ENCODE measurements at places on chromosomes 16 and 17.

GRCh38 chr16:9151597-9151996, 60.2 kb downstream of the HAPSTR1 start:
- DNase-seq, result peak; percentile 23

DNA sequence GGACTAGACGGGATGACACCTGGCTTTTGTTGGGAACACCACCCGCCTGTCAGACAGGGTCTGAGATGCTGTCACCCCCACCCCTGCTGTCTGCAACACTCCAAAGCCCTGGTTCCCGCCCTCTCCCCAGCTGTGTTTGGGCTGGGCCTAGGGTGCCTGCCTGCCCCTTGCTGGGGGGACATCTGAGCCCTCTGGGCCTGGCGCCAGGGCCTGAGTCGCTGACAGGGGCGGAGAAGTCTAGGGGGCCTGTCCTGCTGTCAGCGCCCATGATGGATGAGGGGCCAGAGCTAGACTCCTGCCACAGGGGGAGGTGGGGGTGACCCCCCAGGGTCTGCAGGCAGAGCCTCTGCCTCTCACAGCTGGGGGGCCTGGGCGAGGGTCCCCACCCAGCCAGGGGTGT, 7.6 kb upstream of the PKMYT1 start:
- DNase-seq, result peak; percentile 70

DNA sequence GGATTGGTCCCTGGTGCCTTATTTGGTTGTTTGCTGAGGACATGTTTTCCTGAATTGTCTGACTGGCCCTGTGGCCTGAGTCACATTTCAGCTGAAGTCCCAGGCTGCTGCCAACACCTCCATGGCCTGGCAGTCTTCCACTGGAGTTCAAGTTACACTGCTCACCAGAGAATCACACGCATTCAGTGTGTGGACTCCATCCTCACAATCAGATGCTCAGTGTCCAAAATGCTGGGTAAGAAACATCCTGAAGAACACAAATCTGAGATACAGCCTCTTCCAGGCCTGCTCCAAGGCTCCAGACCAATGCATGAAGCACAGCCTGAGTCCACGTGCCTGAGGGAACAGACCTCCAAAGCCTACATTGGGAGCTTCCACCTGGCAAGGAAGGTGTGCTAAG, 19.2 kb downstream of the CD300LB start:
- DNase-seq, result no peak

DNA sequence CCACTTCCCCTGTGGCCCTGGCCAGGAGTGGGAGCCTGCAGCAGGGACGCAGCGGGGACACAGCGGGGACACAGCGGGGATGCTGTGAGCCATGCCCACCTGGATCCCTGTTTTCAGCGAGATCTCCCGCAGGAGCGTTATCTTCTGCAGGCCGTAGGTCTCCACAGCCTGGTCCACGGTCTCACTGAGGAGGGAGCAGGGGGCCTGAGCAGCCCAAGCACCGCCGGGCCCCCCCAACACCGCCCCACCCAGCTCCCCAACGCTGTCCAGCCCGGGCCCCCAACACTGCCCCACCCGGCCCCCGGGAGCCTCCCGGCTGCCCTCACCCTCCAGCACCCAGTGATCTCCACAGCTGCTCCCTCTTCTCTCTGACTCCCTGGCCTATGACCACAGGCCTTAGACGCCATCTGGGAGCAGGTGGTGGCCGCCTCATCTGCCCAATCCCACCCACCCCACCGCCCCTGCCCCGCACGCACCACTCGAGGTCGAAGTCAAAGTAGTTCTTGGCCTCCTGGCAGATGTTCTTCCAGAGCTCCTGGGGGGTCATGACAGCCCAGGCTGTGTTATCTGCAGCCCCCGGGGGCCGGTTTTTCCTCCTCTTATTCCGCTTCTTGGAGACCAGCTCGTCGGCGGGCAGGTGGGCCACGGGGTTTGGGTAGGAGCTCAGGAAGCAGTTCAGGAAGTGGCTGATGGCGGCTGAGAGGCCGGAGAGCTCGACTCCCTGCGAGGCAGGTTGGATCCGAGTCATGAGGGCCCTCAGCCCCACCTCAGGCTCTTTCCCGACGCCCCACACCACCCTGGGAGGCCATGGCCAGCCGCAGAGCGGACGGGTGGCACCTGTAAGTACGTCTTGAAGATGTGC, 17.0 kb downstream of the CLUH start:
- DNase-seq, result no peak

DNA sequence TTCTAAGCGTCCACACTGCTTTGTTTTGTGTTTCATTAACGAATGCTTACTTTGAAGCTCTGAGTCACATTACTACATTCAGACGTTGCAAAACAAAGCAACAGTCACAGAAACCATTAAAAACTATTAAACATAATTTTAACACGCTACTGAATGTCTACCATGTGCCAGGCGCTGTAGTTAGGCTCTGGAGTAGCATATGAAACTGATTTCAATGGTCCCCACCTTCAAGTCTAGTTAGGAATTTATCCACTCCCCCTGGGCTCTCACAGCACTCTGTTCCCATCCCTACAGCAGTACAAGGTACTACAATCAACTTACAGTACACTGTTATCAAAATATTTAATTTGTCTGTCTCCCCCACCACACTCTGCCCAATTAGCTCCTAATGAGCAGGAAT, 631 bp downstream of the UTP6 start:
- no peak for DNase-seq

DNA sequence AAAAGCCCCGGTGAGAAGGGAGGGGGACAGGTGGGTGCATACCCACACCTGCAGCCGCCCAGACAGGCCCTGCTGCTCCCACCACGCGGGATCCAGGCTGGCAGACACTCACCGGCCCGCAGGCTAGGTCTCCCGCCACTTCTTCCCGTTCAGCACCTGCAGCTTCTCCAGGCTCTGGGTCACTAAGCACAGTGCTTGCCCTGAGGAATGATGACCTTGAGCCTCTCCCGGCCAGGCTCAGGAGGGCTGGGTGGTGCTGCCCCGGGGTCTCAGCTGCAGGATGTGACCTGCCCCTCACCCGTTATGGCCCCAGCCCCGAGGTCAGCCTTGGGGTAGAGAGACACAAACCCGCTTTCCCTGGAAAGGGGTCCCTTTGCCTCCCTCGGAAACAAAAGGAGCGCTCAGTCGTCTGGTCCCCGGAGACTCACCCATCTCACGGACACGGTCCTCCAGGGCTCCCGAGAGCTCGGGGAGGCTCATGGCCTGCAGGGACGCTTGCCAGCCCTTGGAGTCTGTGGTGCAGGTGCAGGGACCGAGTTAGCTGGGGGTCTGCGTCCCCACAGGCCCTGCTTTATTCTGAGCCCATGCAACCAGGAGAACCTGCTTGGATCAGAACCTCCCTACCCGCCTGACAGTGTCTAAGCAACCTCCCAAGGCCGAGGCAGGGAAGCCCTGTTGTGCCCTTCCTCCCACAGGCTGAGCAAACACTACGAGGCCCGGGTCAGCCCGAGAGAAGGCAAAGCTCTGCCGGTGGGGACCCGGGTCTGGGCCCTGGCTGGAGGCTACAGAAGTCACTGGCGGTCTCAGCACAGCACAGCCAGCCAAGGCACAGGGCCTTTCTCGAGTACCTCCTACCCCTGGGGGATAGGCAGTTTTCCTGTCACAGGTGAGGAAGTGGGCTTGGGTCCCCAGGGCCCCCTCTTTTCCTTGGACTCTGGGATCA, 3.8 kb downstream of the NUDT16L1 start:
- no peak for DNase-seq

DNA sequence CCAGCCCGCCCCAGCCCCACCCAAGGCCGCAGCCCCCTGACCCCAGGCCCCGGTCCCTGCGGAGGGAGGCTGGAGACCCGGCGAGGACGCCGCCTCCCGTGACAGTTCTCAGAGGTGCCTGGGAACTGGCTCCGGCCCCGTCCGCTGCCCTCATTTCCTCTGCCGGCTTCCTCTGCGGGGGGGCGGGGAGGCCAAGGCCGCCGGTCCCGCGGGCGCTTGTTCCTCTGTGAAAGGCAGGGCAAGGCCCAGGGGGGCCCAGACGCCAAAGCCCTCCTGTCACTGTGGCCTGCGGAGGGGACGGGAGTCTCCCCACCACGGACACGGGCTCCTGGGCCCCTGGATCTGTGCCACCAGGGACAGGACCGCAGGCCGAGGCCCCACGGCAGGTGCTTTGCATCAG, 5.0 kb upstream of the PVALEF start:
- no peak for DNase-seq

GRCh38 chr16:84617041-84617790, 662 bp downstream of the COTL1 start:
- no peak for DNase-seq

DNA sequence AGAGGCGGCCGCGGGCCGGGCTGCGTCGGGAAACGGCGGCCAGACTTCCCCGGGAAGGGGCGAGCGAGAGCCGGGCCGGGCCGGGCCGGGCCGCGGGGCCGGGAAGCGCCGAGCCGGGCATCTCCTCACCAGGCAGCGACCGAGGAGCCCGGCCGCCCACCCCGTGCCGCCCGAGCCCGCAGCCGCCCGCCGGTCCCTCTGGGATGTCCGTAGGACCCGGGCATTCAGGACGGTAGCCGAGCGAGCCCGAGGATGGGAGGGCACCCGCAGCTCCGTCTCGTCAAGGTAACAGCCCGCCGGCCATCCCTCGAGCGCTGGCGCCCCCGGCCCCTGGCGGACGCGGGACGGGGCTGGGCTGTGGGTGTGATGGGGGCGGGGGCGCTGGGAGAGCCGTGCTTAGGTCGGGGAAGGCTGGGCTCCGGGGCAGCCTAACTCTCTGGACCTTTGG, at the start of gene CRHR1:
Gene CRHR1, plus strand, starts transcription at position 28 of the 448 bp plus-strand sequence. Its CDS starts 225 bp downstream, at position 253.
- DNase-seq, result no peak

DNA sequence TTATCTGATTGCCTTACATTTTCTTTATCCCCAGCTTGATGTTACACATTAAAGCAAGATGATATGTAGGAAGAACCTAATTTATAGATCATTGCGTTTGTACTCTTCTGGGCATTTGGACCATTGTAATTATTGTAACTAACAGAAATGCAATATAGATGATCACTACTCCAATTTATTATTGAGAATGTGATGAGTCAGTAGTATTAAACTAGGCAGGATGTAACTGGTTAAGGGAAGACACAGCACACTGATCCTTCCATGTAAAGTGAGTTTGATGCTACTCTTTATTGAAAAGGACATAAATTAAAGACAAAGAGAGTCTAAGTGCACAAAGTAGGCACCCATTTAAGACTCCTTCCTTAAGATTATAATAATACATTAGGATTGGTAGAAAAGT, 223.8 kb downstream of the KIF2B start:
- no peak for DNase-seq

DNA sequence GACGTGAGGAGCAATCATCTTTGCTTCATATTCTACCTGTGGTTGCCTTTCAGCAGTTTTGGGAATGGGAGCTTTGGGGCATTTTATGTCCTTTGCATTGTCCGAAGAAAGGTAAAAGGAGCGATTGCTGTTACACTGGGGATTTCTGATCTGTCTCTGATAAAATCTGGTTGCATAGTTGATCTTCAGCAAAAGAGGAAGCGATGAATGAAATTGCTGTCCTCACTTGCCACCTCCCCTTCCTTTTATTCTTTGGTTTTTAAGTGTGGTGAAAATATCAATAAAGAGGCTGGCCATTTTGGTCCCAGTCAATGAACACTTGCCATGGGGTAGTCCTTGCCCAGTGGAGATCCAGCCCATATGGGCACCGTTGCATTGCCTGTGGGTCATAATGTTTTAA, 236.8 kb downstream of the MSI2 start:
- no peak for DNase-seq
